ENCODE measurements at places on chromosomes 5 and 9.

DNA sequence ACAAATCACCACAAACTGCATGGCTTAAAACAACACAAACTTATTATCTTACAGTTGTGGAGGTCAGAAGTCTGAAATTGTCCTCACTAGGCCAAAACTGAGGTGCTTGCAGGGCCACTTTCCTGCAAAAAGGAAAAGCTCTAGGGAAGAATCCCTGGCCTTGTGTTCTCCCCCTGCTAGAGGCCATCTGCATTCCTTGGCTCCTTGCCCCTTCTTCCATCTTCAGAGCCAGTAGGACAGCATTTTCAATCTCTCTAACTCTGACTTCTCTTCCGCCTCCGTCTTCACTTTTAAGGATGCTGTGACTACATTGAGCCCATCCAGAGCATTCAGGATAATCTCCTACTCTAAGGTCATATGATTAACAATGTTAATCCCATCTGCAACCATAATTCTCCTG lies 236.6 kb downstream of the CDK5RAP2 start:
- DNase-seq: no peak

GRCh38 chr5:180081481-180081880 lies 9.9 kb upstream of the RNF130 start:
- DNase-seq: no peak

GRCh38 chr5:99070362-99070761 lies 141.6 kb upstream of the CHD1 start:
- no peak for DNase-seq

GRCh38 chr5:96173366-96173765 lies 211.7 kb upstream of the ELL2 start:
- DNase-seq: no peak

DNA sequence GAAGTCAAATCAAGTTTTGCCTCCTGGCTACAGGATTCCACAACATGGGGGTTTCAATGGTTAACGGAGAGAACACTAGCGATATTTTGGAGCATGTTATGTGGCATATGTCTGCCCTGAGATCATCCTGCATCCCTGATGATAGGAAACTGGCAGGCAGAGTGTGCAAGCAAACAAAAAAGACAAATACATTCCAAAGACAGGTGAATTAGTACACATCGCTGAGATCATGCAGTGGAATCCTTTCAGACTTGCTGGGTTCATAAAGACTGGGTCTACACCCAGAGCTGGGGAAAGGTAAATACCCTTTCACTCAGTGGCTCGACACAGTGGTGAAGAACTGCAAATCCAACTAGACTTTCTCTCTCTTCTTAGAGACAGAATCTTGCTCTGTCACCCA lies 286.5 kb downstream of the EFNA5 start:
- no peak for DNase-seq

DNA sequence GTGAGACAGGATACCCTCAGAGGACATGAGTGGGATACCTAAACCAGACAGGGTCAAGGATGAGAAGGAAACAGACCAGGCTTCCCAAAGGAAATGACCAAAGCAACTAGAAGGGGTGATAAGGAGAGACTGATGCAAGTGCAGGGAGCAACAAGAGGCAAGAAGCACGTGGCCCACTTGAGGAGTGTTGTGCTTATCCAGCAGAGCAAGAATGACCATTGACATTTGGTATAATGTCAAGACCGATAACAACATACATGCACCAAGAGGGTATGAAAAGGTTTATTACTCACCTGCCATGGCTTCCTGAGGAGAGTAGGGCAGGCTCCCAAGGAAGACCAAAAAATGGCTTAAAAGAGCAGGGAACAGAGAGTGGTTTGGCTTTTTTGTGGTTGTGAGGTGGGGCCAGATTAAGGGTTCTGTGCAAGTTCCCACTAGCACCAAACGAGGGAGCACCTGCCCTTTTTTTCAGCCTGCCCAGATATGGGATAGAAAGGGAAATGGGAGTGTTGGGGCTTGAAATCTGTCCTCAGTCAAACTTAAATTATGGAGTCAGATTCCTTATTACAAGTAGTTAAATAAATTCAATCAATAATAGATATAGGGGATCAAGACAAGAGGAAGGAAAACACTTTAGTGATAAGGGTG lies 513.6 kb downstream of the RASEF start:
- DNase-seq: no peak

DNA sequence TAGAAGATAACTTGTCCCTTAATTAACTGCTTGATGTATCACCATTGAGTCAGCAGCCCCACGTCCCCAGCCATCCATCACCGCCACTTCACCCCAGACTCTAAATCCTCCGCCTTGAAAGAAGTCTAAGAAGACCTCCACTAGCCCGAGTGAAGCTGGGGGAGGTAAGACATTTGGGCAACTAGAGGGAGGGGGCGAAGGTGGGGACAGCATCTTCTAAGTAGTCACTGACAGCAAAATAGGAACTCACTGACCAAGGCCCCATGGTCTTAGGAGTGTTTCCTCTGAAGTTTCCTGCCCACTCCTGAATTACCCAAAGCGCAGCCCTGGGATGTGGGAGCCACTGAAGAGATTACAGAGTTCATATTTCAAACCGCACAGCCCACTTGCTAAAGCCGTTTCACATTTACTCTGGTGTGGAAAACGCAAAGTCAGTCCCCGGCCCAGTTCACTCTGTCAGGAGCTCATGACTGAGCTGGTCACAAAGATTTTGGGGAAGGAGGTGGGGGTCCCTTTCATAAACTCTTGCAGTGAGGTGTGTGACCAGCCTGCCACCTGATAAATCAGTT lies 107.4 kb downstream of the LHFPL2 start:
- DNase-seq: no peak

- DNase-seq: no peak
These were observed 29.6 kb downstream of the MAML1 start for GRCh38 chr5:179762079-179762780.

DNA sequence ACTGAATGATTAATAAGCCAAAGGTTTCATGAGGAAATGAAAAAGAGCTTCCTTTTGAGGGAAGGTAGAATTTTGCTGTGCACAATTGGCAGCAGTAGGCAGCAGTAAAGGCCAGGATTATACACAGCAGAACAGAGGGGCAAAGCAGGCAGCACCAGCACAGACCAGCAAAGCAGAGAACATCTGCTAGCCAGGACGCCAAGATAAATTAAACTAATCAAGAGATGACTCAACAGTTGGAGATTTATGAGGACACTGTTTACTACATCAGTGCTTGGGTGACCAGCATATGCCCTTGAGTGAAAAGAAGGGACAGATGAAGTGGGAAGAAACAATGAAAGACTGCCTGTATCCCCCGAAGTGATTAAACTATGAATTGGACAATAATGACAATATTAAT lies 871.4 kb upstream of the CDH10 start:
- DNase-seq: no peak

GRCh38 chr5:180197016-180197702 lies 11.9 kb downstream of the RASGEF1C start:
- no peak for DNase-seq

GRCh38 chr9:77563174-77563573 lies 84.9 kb downstream of the GNA14 start:
- no peak for DNase-seq

DNA sequence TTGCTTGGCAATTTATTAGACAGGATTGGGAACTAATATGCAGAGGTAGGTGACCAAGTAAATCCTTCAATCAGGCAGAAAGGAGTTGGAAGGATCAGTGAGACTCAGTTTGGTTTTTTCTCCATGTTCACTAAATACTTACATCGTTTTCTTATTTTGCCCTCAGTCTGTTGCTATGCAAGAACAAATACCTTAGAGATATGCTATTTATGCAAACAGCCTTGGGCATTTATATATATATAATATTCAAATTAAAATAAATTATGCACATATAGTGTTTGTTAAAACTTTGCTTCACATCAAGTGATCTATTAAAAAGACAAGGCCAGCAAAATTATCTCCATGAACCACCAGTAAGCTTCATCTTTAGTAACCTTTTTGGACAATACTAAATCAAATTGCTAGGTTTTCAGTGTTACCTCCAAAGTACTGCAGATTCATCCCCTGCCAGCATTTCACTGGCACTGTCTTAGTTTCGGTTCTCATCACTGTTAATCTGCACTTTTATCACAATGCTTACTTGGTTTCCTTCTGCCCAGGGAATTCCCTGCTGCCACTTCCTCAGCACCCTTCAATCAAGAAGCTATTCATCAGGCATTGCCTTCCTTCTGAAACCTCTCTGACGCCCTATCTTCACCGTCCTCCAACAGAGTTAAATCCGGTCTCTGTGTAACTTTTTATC lies 26.0 kb upstream of the LIFR start:
- no peak for DNase-seq

DNA sequence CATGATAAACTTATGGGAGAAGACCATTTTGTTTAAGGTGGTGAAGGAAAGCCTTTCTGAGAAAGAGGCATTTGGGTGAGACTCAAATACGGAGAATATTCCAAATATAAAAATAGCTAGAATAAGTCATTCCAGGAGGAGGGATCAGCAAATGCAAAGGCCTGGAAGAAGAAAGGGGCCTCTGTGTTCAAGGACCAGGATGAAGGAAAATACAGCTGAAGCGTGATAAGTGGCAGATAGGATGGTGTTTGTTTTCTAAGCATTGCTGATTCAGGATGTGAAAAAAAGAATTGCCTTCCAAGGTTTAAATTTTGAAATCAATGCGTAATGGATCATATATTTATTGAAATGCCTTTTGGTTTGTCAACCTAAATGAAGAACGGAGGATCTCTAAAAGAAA lies 59.4 kb upstream of the CAST start:
- no peak for DNase-seq

DNA sequence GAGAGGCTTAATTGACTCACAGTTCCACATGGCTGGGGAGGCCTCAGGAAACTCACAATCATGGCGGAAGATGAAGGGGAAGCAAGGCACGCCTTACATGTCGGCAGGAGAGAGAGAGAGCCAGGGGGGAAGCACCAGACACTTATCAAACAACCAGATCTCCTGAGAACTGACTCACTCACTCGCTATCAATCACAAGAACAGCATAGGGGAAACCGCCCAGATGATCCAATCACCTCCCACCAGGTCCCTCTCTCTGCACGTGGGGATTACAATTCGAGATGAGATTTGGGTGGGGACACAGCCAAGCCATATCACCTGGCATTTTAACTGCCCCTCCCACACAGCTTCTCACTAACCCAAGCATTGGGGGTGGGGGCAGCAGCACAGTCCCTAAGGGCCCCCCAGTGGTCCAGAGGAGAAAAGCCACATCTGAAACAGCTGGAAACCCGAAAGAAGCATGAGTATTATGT lies 76.1 kb upstream of the ASS1 start:
- DNase-seq: peak; percentile 13

- peak; percentile 77 for DNase-seq
These were observed 1.6 kb upstream of the GADD45G start for GRCh38 chr9:89602978-89603766.

DNA sequence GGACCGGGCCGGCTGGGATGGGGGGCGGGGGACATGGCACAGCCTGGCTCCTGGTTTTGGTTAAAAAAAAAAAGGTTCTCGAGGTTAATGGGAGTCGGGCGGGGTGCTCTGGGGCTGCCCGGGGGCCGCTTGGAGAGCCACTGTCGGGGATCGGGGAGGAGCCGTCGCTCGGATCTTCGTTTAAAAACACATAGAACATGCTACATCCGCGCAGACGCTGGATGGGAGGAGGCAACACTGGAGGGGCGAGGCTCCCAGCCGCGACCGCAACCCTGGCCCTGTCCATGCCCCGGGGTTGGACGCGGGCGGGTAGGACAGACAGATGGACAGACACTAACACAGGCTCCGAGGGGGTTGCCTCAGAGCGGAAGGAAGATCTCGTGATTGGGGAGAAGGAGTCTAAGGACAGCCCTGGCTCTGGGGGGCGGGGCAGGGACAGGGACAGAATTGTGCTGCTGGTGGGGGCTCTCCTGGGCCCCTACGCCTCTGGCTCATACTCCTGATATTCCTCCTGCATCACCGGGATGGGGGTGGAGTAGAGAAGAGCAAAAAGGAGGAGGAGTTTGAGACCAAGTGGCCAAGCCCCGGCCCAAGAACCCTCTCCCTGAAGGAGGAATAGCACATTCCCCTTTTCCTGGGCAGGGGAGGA lies 9.9 kb downstream of the SNCB start:
- no peak for DNase-seq

GRCh38 chr9:109780453-109781033 lies 545 bp downstream of the PALM2AKAP2 start:
- no peak for DNase-seq

- no peak for DNase-seq
These were observed 51.9 kb downstream of the NIPAL4 start for GRCh38 chr5:157511651-157512644.

DNA sequence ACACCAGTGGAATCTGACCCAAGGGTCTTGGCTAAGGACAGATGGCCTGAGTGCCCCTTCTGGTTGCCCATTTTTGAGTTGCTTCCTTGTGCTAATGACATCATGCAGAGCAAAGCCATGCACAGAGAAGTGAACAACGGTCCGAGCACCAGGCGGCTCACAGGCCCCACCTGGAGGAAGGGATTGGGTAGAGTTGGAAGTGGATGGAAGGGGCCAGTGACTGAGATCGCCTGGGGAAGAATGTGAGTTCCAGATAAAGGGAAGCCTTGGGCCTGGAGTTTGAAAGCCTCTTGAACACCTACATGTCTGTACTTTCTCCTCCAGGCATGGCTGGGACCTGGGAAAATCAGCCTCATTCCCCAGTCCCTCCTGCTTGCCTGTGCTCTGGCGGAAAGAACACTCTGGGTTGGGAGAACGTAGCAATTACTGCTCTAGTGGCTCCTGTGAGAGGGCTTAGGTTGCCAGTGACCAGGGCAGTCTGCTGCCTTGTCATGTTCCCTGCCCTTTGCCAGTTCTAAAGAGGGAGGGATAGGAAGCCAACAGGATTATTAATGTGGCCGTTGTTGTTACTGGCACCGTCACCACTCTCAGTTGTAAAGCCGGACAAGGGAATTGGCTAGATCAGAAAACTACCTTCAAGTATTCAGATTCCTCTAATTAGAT lies 62.5 kb upstream of the PTPN3 start:
- no peak for DNase-seq

GRCh38 chr5:80590766-80591165 lies 20.7 kb upstream of the ANKRD34B start:
- DNase-seq: no peak

DNA sequence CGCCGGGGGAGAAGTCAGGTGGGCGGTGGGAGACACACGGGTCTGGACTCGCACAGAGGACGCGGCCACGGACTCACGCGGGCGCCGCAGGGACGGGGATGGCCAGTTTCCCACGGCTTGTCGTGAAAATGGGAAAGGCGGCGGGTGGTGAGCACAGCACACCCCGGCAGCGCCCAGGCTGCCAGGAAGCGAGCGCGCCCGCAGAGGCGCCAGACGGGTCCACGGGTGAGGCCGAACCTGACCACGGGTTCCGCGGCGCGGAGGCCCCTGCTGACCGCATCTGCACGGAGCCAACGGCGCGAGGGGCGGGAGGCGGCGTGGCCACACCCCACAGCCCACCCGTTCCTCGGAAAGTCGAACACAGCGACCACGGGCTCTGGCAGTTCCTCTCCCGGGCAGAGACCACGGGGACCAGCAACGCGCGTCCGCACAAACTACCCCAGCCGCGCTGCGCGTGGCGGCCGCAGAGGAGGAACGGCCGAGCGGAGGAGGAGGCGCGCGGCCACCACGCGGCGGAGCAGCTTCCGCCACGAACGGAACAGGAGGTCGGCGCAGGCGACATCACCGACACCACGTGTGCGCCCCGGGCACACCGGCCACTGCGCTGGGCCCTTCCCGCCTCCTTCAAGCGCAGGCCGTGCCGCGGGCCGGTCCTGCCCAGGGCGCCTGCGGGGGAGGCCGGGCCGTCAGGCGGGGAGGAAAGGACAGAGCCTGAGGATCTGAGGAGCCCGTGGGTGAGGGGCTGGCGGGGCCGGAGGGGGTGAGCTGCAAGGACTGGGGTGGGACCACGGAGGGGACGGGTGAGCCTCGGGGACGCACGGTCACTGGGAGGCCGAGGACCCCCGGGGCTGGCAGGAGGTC lies 5.6 kb downstream of the EXD3 start:
- DNase-seq: no peak
